Nephron progenitor cell (in vitro differentiated cells): ENCODE measurements at places on chromosomes 13 and 19.

DNA sequence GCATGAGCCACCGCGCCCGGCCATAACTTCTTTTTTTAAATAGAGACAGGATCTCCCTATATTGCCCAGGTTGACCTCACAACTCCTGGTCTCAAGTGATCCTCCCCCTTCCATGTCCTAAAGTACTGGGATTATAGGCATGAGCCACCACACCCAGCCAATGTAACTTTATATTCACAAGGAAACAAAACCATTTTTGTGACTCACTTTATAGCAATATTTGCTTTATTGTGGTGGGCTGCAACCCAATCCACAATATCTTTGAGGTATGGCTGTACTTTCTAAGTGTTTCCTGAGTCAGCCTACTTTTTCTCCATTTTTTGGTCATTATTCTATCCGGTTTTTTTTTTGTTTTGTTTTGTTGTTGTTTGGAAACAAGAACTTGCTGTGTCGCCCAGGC is 7.9 kb upstream of the ZIM3 start:
- no peak overlapping the region for H3K27ac ChIP-seq
- no peak for DNase-seq
- H3K27me3 ChIP-seq = peaks cover 2% of the 10 kb centered on the region
- no peak overlapping the region for H3K4me3 ChIP-seq
- no peaks in the 10 kb centered on the region for H3K36me3 ChIP-seq
- no peaks in the 10 kb centered on the region for H3K4me1 ChIP-seq

GRCh38 chr13:42405665-42406390 is 133.9 kb downstream of the AKAP11 start:
- no peaks in the 10 kb centered on the region for H3K27me3 ChIP-seq
- DNase-seq = no peak
- H3K4me1 ChIP-seq = no peaks in the 10 kb centered on the region
- H3K36me3 ChIP-seq = no peaks in the 10 kb centered on the region
- H3K4me3 ChIP-seq = no peak overlapping the region

- no peaks in the 10 kb centered on the region for H3K36me3 ChIP-seq
- H3K4me1 ChIP-seq = peaks cover 7% of the 10 kb centered on the region
- no peak overlapping the region for H3K27ac ChIP-seq
- no peaks in the 10 kb centered on the region for H3K27me3 ChIP-seq
- no peak overlapping the region for H3K4me3 ChIP-seq
- no peak for DNase-seq
These were observed 96.3 kb upstream of the SPRY2 start for GRCh38 chr13:80437231-80437630.

DNA sequence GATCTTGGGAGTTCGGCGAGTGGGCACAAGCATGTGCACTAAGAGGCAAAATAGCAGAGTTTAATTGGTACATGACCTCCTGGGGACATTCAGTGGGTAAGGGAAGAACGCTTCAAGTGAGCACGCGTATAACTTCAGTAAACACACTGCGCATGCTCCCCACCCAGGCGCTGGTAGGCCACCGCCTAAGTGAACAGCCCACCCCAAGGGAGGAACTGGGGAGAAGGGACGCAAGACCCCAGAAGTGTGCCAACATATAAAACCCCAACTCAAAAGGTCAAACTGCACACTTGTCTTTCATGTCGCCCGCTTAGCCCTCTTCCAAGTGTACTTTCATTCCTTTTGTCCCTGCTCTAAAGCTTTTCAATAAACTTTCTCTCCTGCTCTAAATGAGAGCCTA is 10.5 kb upstream of the NTN5 start:
- H3K27ac ChIP-seq = no peak overlapping the region
- H3K36me3 ChIP-seq = no peaks in the 10 kb centered on the region
- H3K4me1 ChIP-seq = peaks cover 9% of the 10 kb centered on the region

- DNase-seq = peak; percentile 88
- H3K36me3 ChIP-seq = peaks cover 15% of the 10 kb centered on the region
- peaks cover 32% of the 10 kb centered on the region for H3K27me3 ChIP-seq
- no peak overlapping the region for H3K27ac ChIP-seq
- H3K4me3 ChIP-seq = peak overlapping the region; percentile 64
- peaks cover 44% of the 10 kb centered on the region for H3K4me1 ChIP-seq
These were observed 2.5 kb upstream of the EEF2 start for GRCh38 chr19:3987619-3988371.

DNA sequence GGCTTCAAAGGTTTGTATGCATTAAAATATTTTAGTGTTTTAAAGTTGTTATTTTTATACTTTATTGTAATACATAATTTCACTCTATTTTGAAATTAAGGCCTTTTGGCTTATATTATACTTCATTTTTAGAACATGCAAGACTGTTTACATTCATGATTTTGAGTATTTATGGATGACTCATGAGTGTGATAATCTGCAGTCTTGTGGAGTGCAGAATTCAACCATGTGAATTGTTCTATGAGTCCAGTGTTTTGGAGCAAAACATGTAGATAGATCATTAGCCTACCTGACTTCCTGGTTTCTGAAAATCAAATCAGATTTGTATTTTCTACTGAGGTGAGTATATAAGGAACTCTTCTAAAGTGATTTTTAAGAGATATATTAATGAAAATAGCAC is 241.8 kb downstream of the PCCA start:
- no peak for DNase-seq
- no peaks in the 10 kb centered on the region for H3K4me1 ChIP-seq
- no peak overlapping the region for H3K4me3 ChIP-seq

DNA sequence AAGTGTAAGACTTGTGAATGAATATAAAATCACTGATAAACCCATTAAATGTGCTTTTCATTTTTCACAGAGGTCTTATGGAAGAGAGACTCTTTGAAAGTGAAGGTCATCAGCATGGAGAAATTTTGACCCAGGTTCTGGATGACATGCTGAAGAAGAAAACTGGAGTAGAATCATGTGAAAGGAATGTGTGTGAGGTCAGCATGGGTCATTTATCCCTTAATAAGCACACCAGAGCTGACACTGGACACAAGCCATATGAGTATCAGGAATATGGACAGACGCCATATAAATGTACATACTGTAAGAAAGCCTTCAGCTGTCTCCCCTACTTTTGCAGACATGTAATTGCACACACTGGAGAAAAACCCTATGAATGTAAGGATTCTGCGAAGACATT is 29.0 kb downstream of the ZNF20 start:
- H3K4me1 ChIP-seq = no peaks in the 10 kb centered on the region
- no peaks in the 10 kb centered on the region for H3K27me3 ChIP-seq
- H3K36me3 ChIP-seq = peaks cover 89% of the 10 kb centered on the region
- no peak overlapping the region for H3K27ac ChIP-seq
- DNase-seq = no peak
- H3K4me3 ChIP-seq = no peak overlapping the region

- H3K27ac ChIP-seq = no peak overlapping the region
- no peak overlapping the region for H3K4me3 ChIP-seq
- H3K4me1 ChIP-seq = peaks cover 14% of the 10 kb centered on the region
- no peaks in the 10 kb centered on the region for H3K36me3 ChIP-seq
These were observed 114.2 kb upstream of the RXFP2 start for GRCh38 chr13:31625115-31625514.

- DNase-seq = no peak
- H3K27ac ChIP-seq = no peak overlapping the region
These were observed 16.2 kb downstream of the LAIR2 start for GRCh38 chr19:54518844-54519243.

- H3K4me1 ChIP-seq = peaks cover 4% of the 10 kb centered on the region
- peak; percentile 68 for DNase-seq
- peak within 1 kb of the TSS; percentile 92 for H3K27ac ChIP-seq
- peaks cover 7% of the 10 kb centered on the region for H3K27me3 ChIP-seq
- peak within 1 kb of the TSS; percentile 80 for H3K4me3 ChIP-seq
These were observed at the start of gene ZNF135 for GRCh38 chr19:58059003-58059670. Gene ZNF135 (plus strand): TSS chr19:58059282. CDS start chr19:58060003, 721 bp downstream.

DNA sequence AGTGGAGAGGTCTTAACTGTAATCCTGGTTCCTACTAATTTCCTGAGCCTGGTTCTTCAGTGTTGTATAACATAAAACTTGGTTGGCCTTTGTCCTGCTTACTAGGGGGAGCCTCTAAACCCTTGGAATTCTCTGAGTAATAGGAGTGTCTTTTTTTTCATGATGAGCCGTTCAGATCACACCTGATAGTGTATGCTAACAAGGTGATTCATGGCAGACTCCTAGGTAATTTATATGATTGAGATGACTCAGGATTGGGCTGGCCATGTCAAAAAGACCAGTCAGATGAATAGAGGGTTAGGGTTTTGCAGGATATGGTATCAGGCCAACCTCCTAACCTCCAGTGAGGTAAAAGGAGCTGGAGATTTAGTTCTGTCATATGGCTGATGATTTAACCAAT is 135.8 kb upstream of the KLF12 start:
- H3K36me3 ChIP-seq = no peaks in the 10 kb centered on the region
- no peak for DNase-seq
- H3K4me1 ChIP-seq = peaks cover 3% of the 10 kb centered on the region
- no peaks in the 10 kb centered on the region for H3K27me3 ChIP-seq
- H3K4me3 ChIP-seq = no peak overlapping the region
